ENCODE measurements at places on chromosomes 1 and 21.

DNA sequence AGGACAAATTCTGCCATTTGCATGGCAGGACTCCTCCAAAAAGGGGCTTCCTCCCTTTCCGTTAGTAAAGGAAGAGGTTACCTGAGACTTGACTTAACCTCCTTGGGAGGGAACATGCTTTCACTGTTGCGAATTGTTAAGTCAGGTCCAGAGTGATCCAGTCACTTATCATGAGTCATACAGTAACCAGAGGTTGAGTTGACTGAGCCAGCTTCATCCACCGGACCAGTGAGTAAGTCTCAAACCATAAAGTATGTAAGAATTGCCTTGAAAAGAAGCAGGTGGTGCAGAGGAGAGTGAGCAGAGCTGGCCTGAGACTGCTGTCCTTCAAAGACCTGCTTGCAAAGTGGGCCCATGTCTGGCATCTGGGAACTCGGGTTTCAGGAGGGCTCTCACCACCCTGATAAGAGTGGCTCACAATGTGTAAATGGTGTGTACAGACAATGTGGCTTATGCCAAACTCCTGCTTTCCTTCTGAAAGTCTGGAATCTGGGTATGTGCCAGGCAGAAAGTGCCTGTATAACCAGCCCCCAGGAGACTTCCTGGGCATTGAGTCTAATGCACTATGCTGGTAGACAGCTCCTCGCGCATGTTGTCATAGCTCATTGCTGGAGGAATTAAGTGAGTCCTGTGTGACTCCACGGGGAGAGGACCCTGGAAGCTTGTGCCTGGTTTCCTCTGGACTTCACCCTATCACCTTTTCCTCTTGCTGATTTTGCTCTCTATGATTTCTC lies 84.3 kb upstream of the KLHDC7A start:
- DNase-seq = no peak

GRCh38 chr1:205934788-205935187 lies 8.5 kb downstream of the SLC26A9 start:
- no peak for DNase-seq

GRCh38 chr1:216723274-216723780 lies at the start of gene ESRRG:
Gene ESRRG, minus strand, starts transcription at chr1:216723429. Its CDS starts 130 bp downstream, at chr1:216723299.
- DNase-seq = no peak

- DNase-seq = no peak
Observed at GRCh38 chr1:44624268-44624901, 49.9 kb downstream of the TMEM53 start.

GRCh38 chr1:208979776-208980175 lies 603.7 kb upstream of the CAMK1G start:
- DNase-seq = no peak

GRCh38 chr1:61654067-61654466 lies 70.9 kb downstream of the TM2D1 start:
- DNase-seq = no peak

GRCh38 chr1:151728151-151729054 lies 7.1 kb downstream of the RIIAD1 start:
- peak; percentile 84 for DNase-seq

DNA sequence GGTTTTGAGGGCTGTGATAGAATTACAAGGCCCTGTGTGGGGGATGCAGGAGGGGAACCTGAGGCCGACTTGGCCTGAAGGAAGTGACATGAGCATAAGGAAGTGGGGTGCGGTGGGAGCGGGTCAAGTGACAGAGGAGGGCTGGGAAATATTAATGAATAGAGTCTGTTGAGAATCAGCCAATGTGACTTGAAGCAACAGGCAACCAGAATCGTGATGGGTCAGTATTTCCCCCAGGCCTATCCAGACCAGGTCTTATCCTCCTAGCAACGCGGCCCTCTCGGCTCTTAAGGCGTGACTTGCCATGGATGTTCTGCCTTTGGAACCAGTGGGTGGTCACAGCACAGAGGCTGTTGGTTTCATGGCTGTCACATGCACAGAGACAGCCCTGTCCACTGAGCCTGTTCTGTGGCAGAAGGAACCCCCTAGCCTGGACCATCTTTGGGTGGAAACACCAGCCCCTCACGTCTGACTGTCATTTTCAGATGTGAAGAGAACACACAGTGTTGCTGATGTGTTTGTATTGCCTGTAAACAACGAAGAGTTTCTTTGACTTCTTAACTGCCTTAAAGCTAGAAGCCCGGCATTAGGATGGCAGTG lies 468.8 kb downstream of the CAMTA1 start:
- no peak for DNase-seq

GRCh38 chr1:155169541-155169940 lies 3.6 kb downstream of the KRTCAP2 start:
- DNase-seq = no peak

DNA sequence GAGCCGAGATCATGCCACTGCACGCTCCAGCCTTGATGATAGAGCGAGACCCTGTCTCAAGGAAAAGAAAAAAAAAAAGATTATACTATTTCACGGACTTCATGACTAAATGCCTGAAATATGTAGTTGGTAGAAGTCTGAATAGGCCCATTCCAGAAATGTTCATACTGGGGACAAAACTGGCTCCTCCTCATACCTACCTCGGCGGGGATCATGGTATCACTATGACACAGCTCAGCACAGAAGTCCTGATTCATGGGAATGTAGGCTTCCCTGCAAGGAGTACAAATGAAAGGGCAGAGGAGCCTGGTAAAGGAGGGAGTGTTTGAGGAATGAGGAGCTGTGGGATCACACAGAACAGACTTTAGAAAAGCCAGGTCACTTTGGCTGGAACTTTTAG lies 5.0 kb downstream of the SPATA46 start:
- no peak for DNase-seq

DNA sequence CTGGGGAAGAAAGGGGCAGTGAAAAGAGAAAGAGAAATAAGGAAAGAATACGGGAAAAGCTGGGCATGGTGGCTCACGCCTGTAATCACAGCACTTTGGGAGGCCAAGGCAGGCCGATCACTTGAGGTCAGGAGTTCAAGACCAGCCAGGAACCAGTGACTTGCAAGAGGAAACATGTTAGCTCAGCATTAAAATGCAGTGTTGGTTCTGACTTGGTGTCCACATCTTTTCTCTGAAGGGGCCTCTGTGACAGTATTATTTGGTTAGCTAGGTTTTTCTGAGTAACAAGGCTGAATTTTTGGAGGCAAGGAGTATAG lies 26.8 kb downstream of the IER5 start:
- no peak for DNase-seq

GRCh38 chr21:28737674-28738419 lies 254.8 kb downstream of the LTN1 start:
- DNase-seq = no peak

DNA sequence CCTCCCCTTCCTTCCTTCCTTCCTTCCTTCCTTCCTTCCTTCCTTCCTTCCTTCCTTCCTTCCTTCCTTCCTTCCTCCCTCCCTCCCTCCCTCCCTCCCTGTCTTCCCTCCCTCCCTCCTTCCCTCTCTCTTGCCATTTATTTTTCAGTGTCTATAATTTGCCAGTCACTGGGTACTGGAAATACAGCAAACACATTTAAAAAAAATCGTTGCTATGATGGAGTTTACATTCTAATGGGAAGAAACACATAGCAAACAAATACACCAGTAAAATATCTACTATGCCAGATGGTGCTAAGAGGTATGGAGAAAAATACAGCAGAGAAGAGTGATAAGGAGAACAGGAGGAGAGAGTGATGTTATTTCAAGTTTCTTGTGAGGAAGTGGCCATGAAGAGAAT lies 309.5 kb downstream of the CTH start:
- DNase-seq = no peak

- DNase-seq = no peak
Observed at GRCh38 chr1:224052772-224053171, 61.1 kb upstream of the FBXO28 start.

- no peak for DNase-seq
Observed at GRCh38 chr1:11314959-11315358, 42.0 kb downstream of the UBIAD1 start.

DNA sequence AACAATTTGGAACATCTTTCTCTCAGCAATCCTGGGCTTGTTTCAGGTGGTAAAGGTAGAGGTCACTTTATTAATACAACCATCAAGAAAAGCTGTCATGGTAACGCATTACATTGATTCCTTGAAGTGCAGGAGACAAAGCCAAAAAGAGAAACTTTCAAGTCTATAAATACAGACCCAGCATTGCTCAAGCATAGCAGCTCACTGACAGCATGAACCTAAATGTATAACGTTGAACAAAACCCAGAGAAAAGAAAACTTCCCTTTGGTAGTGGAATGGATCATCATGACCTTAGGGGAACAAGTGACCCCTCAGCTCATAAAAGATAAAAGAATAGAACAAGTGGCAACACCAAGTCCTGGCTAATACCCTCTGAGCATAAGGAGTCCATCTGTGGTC lies 332.2 kb downstream of the NTNG1 start:
- no peak for DNase-seq

DNA sequence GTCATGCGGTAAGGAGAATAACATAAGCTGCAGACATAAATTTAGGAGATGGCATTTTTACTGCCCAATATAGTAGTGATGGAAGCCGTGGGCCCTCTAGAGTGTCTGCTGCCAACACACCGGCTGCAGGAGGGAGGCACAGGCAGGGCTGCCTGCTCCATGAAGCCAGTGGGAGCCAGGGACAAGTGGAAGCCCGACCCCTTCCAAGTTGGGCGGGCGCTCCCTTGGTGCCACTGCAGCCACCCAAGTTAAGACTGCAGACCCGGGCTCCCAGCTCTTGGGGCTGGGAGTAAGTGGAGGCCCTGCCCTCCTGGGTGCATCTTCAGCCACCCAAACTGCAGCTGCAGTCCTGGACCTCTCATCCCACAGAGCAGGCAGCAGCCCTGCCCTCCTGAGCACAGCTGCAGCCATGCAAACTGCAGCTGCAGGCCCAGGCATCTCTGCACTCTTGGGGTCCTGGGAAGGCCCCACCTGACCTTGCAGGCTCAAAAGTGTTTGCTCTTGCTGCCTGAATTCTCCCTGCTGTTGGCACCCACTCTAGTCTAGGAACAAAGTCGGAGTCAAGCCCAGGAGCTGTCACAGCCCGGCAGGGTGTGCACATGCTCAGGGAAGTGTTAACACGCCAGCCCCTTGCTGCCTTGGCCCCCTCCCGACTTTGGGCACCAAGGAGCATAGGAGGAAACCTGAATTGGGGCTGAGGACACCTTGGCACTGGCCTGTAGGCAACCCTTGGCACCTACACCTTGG lies 437.2 kb upstream of the PRMT6 start:
- no peak for DNase-seq

DNA sequence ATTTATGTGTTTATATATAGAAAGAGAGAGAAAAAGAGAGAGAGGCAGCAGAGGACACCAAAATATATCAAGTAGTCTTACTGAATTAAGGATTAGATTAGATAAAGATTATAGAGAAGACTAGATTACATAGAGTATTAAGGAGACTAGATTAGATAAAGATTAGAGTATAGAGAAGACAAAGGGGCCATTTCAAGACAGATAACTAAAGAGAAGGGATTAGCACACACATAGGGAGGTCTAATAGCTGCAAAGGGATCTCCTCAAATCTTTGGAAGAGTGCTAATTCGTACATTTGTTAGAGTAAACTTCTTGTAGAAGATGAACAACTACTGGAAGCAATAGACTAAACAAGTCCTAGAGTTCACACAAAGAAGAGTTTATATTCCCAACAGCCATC lies 34.2 kb downstream of the OR6Y1 start:
- DNase-seq = no peak

- DNase-seq = no peak
Observed at GRCh38 chr21:29365661-29366265, 67.0 kb downstream of the BACH1 start.

DNA sequence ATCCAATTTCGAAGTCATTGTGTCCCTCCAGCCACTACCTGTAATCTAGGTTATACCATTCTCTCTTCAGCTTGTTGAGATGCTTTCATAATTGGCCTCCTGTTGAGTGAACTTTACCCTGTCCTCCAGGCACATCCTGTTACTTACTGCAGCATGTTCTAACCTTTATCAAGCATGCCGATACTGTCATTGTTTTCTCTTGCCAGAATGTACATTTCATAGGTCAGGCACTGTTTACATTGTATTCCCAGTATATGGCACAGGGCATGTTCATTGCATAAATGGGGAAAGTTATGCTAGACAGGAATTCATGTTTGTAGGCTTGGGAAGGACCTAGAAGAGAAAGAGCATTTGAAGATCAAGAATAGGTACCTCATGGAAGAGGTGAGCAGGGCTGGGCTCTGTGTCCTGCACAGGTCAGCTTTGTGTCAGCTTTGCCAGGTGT lies 10.2 kb downstream of the CXADR start:
- no peak for DNase-seq

GRCh38 chr1:36607263-36607651 lies 124.5 kb upstream of the CSF3R start:
- no peak for DNase-seq

DNA sequence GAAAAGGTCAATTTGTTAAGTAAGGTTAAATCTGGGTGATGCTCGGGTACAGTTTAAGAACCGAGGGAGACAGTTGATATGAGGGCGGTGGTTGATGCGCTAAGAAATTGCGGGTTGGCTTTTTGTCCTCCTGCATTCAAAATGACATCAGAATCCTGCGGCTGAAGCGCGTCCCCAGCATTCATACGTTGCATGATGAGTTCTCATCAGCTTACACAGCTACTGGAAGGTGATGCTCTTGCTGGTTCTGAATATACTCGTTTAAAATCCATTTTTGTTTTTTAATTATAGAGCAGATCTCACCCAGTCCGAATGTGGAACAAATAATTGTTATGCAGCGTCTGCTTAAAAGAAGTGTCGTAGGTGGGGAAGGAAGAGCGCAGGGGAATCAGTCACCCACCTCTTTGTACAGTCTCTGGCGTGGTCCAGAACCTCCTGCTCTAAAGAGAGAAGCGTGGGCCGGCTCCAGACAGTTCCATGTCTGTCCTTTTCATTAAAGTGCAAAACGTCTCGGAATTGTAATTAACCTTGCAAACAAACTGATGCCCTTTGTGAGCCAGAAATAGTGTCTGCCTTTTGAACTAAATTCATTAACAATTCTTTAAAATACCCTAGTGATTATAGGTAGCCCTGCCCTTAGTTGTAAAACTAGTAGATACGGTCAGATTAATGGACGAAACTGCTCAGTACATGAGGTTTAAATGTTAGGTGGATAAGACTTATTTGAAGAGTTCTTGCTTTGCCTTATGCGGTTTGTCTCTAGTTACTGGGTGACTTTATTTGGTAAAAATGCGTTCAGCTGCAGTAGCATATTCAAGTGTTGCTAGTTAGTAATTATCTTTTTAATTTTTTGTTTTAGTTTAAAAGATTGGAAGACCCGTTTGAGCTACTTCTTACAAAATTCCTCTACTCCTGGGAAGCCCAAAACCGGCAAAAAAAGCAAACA lies 741 bp downstream of the RGS2 start:
- peak; percentile 72 for DNase-seq

- peak; percentile 91 for DNase-seq
Observed at GRCh38 chr1:203629507-203630082, 3.0 kb downstream of the ATP2B4 start.

DNA sequence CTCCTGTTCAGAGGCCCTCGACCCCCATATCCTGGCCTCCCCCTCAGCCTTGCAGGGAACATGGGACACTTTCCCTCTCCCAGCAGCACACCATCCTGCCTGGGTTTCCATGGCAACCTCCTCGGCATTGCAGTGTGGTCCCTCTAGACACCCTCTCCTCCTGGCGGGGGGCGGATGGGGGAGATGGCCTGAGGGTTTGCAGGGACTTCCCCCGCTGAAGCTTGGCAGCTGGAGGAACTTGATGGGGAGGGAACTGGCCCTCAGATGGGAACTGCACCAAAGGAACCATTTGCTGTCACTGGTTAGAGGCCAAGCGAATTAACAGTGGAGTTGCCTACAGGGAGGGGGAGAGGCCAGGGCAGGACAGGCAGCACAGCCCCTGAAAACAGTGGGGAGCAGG lies 28.7 kb downstream of the RIMS3 start:
- peak; percentile 40 for DNase-seq

Data from sigmoid colon (tissue), 7 donors.